ENCODE measurements at places on chromosomes 4 and X. TPM values are rescaled to one million over a fixed set of nuclear protein-coding genes. Genes with fewer than 3 reads are reported as not detected.

Gene SLC25A31
- total RNA-seq: not detected

Gene S100P
- total RNA-seq: 4.1 TPM

Gene SLC26A1
- 0.46 TPM for total RNA-seq

Gene CDKL2
- 32.4 TPM for total RNA-seq

Gene L1CAM
- total RNA-seq: not detected

Gene DSPP
- not detected for total RNA-seq

Gene DCAF12L2
- total RNA-seq: not detected

Measured in upper lobe of left lung (tissue), 6 donors.